ENCODE measurements at places on chromosomes 13 and 19. TPM values are rescaled to one million over a fixed set of nuclear protein-coding genes. Genes with fewer than 3 reads are reported as not detected.

DNA sequence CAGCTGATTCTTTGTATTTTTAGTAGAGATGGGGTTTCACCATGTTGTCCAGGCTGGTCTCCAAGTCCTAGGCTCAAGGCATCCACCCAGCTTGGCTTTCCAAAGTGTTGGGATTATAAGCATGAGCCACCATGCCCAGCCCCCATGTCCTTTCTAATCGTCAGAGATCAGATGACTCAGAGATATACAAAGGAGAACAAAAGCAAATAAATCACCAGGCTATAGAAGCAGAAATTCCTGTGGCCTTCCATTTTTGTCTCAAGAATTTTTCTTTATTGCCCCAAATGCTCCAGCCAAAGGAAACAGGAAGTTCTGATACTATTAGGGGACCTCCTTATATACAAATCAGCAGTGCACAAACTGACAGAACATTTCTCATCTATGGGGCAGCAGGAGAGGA lies 207.8 kb downstream of the RFC3 start:
- no peak for DNase-seq

DNA sequence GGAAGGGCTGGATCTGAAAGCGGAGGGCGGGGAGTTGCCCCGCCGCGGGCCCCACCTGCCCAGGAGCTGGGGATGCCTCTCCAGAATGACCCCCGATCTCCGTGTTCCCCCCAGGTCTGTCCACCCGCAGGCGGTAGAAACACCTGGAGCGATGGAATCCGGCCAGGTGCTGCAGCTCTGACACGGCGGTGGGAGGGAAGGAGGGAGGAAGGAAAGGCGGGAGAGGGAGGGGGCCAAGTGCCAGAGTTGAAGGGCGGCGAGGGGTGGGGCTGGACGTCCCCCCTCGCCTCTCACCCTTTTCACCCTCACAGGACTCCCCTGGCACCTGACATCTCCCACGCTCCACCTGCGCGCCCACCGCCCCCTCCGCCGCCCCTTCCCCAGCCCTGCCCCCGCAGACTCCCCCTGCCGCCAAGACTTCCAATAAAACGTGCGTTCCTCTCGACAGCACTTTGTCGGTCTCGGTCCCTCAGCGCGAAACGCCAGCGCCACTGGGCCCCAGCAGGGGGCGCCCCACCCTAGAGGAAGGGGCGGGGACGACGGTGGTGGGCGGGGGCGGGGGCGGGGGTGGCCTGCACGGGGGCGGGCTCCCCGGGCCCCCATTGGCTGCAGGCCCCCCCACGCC lies 337 bp upstream of the FXYD7 start:
- peak; percentile 90 for DNase-seq

DNA sequence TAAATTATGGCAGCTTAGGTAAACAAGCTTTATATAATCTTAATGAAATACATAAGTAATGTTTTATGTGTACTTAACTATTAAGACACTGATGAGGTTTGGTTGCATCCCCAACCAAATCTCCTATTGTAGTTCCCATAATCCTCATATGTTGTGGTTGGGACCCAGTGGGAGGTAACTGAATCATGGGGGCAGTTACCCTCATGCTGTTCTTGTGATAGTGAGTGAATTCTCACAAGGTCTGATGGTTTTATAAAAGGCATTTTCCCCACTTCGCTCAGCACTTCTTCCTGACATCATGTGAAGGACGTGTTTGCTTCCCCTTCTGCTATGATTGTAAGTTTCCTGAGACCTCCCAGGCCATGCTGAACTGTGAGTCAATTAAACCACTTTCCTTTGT lies 212.7 kb downstream of the DIAPH3 start:
- no peak for DNase-seq

DNA sequence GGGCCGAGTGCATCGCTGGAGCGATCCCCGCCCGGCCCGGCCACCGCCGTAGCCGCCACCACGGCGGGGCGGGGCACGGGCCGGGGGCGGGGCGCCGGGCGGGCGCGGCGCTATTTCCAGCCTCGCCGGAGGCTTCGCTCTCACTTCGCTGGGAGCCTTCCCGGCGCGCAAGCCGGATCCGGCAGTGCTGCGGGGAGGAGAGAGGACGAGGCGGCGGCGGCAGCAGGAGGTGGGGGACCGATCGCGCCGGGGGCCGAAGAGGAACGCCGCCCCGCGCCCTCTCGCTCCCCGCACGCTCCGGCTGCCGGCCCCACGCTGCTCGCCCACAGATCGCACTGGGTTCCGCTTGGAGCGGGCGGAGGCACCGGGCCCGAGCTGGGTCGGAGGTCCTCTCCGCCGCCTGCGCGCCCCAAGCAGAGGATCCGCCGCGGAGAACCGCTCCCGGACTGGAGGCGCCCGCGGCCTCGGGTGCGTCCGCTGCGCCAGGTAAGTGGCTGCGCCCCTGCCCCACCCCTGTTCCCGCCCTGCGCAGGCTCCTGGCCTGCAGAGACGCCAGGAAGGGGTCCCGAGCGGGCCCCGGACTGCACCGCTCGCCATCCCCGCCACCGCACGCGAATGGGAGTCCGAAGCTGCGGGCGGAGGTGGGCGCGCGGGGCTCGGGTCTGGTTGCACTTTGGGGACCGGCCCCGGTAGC lies at the start of gene CHST8:
CHST8 (plus strand) TSS at position 143 of the 694 bp plus-strand sequence. CDS start 67,309 bp downstream, outside the sequence.
- no peak for DNase-seq

Gene ZNF221
- 6.3 TPM for total RNA-seq

DNA sequence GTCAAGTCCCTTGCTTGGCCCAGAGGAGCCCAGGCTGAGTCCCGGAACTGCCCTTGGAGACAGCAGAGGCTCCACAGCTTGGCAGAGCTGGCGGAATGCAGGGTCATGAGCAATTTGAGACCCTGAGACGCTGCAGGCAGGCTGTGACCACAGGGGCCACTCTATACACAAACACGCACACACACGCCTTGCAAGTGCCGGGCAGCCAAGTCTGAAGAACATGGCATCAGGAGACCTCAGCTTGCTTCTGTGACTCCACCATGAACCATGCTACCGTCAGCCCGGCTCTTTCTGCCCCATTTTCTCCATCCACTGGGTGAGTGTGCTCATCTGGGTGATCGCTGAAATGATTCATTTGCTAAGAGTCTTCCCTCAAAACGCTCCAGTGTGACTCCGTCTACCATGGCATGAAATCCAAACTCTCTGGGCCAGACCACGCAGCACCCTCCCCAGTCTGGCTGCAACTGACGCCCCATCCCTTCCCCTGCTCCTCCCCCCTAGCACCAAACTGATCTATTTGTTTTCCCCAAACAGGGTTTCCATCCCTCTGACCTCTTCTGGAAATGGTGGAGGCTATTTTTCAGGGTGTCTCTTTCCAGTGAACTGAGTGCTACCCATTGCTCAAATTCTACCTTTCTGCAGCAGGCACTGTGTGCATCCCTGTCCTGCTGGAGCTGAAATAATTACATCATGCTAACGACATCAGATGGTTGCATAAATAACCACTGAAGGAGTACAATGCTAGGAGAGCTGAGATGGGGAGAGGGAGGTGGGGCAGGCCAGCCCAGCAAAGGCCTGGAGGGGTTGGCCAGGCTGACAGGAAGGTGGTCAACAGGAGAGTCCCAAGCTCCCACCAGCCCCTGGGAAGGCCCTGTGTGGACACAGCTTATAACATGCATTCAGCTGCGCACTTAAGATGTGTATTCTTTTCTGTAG lies 3.1 kb downstream of the CARS2 start:
- DNase-seq: peak; percentile 74

GRCh38 chr19:5621311-5621944 lies 1.1 kb downstream of the SAFB2 start:
- DNase-seq: peak; percentile 83

DNA sequence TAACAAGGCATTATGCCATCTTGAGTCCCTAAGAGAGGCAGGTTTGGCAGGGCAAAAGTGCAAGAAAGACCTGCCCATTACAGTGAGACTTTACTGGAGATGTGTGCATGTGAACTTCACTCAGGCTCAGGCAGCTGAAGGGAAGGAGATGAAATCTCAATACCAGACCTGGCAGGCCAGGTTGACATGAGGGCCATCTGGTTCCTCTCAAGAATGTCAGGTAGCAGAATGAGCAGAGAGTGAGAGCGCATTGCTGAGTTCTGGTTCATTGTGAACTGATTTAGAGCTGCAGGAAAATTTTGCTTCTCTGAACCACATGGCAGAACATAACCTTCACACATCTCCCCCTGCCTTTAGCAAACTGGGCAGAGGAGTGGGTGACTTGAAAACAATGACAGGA lies 406.3 kb downstream of the GPC5 start:
- no peak for DNase-seq

DNA sequence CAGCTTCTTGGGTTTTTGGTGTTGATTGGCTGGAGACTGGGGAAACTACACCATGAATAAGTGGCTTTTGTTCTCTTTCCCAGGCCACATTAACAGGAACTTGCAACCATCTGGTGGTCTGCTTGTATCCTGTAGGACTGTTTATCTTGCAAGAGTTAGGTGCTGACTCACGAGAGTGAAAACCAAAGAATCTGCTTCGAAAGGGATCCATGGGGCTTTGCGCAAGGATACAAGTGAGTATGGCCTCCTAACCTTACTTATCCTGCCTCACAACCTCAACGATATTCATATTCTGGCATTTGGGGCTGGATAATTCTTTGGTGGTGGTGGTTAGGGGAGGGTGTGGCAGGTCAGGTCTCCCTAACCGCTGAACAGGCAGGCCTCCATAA lies 4.7 kb upstream of the SIGLECL1 start:
- no peak for DNase-seq

- no peak for DNase-seq
Measured at GRCh38 chr13:109874484-109875454, 88.4 kb upstream of the IRS2 start.

Gene ZNF155
- 9.7 TPM for total RNA-seq

GRCh38 chr13:31950111-31950815 lies 81.3 kb upstream of the FRY start:
- DNase-seq: no peak

- DNase-seq: no peak
Measured at GRCh38 chr19:2242816-2243215, 6.2 kb downstream of the SF3A2 start.

Gene WASF3
- 16.4 TPM for total RNA-seq

Gene LILRB4
- total RNA-seq: 17.7 TPM

Gene STXBP2
- 196 TPM for total RNA-seq

- DNase-seq: no peak
Measured at GRCh38 chr13:69828527-69828926, 279.1 kb upstream of the ATXN8OS start.

Gene BST2
- 163 TPM for total RNA-seq

Gene CALR3
- total RNA-seq: not detected

DNA sequence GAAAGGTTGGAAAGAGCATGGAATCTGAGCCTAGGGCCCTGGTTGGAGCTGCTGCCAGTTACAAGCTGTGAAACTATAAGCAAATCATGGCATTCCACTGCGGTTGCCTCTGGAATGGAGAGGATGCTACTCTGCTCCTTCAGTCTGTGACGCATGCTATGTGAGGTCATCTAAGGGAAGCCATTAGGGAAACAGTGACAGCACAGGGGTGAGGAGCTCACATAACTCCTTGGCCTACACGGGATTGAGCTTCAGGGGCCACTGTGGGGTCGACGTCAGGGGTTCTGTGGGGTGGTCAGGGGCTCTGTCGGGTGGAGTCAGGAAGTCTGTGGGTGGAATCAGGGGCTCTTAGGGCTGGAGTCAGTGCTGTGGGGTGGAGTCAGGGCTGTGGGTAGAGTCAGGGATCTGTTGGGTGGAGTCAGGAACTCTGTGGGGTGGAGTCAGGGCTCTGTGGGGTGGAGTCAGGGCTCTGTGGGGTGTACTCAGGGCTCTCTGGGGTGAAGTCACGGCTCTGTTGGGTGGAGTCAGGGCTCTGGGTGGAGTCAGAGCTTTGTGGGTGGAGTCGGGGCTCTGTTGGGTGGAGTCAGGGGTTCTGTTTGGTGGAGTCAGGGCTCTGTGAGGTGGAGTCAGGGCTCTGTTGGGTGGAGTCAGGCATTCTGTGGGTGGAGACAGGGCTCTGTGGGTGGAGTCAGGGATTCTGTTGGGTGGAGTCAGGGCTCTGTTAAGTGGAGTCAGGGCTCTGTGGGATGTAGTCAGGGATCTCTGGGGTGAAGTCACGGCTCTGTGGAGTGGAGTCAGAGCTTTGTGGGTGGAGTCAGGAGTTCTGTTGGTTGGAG lies 35.8 kb upstream of the MEDAG start:
- no peak for DNase-seq

Gene RNF113B
- not detected for total RNA-seq

DNA sequence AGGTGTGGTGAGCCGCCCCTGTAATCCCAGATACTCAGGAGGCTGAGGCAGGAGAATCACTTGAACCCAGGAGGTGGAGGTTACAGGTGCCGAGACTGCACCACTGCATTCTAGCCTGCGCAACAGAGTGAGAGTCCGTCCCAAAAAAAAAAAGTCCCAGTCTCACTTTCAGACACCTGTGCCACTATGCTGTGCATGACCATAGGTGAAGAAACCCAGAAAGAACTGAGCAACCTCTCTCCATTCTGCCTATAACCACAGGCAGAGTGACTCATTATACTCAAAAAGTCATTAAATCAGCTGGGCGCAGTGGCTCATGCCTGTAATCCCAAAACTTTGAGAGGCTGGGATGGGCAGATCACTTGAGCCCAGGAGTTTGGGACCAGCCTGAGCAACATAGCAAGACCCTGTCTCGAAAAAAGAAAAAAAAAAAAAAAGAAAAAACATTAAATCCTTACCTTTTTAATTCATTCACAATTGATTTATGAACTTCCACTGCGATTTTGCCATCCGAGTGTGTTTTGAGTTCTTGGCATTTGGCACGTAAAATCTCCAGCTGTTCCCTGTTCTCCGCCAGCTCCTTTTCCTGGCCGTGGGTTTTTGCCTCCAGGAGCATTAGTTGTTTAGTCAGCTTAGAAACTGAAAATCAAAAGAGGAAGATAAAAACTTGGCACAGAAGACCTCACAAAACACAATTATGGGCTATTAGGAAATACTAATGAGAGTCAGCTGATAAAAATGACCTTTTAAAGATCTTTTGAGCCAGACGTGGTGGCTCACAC lies 45.5 kb upstream of the SLC7A9 start:
- no peak for DNase-seq

GRCh38 chr13:72960114-72960513 lies 98.7 kb upstream of the KLF5 start:
- no peak for DNase-seq

Gene FFAR1
- total RNA-seq: not detected

GRCh38 chr19:11251650-11252314 lies 10.5 kb downstream of the DOCK6 start:
- DNase-seq: no peak

Gene SIRT2
- 44.5 TPM for total RNA-seq

DNA sequence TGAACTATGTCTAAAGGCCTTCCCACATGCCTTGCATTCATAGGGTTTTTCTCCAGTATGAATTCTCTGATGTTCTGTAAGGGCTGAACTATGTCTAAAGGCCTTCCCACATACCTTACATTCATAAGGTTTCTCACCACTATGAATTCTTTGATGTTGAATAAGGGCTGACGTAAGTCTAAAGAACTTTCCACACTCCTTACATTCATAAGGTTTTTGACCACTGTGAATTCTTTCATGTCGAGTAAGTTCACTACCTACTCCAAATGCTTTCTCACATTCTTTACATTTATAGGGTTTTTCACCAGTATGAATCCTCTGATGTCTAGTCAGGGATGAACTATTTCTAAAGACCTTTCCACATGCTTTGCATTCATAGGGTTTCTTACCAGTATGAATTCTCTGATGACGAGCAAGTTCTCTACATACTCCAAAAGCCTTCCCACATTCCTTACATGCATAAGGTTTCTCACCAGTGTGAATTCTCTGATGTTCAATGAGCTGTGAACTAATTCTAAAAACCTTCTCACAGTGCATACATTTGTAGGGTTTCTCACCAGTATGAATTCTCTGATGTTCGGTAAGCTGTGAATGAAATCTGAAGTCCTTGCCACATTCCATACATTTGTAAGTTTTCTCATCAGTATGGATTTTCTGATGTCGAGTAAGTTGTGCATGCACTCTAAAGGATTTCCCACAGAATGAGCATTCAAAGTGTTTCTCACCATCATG lies 19.1 kb upstream of the ZNF260 start:
- no peak for DNase-seq

- no peak for DNase-seq
Measured at GRCh38 chr19:51746731-51747130, 4.9 kb downstream of the FPR1 start.

Data from spleen (tissue), 13 donors.